ENCODE measurements at places on chromosomes 2 and 18.
A peak's percentile ranks its signal among the peaks of the same experiment; 100 is the strongest.

DNA sequence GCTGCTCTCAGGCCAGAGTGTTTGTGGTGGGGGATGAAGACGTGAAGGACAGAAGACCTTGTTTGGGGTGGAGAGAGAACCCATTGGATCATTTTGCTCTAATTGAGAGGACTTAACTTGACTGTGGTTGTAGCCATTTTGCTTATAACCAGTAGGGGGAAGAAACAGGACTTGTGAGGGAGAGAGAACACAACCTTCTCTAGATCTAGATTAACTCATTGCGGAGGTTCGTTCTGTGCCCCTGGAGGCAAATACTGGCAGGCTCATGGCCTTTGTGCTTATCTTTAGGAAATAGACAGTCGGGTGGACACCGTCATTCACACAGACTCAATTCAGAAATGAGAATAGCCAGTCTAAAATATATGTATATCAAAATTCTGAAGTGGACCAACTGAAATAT is 147.0 kb upstream of the LHCGR start:
- no peak for DNase-seq

GRCh38 chr18:28143725-28144124 is 33.2 kb downstream of the CDH2 start:
- DNase-seq: no peak

GRCh38 chr2:28420722-28421121 is 28.1 kb downstream of the FOSL2 start:
- DNase-seq: no peak

DNA sequence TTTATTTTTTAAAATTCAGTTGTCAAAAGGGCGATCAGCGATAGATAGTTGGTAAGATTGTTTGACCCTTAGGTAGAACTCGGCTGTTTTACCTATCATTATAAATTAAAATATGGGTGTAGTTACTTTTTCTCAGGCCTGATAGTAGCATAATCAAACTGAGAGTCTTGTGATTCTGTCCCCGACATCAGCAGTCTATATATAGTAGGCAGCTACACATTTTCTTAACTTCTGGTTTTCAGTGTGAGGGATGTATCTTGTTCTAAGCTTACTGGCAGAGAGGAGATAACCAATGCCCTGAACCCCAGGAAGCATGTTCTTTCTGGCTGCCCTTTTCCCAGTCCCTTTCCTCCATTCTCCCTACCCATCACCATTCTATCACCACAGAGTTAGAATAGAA is 56.6 kb downstream of the XRCC5 start:
- DNase-seq: no peak

- DNase-seq: no peak
Measured at GRCh38 chr2:99940963-99941362, 201.4 kb downstream of the AFF3 start.

- DNase-seq: no peak
Measured at GRCh38 chr18:60563082-60563481, 190.5 kb upstream of the MC4R start.

GRCh38 chr2:43226558-43226954 is at the start of gene ZFP36L2:
Gene ZFP36L2, minus strand, starts transcription at chr2:43226606. Its CDS starts 291 bp downstream, at chr2:43226315.
- DNase-seq: peak; percentile 93

DNA sequence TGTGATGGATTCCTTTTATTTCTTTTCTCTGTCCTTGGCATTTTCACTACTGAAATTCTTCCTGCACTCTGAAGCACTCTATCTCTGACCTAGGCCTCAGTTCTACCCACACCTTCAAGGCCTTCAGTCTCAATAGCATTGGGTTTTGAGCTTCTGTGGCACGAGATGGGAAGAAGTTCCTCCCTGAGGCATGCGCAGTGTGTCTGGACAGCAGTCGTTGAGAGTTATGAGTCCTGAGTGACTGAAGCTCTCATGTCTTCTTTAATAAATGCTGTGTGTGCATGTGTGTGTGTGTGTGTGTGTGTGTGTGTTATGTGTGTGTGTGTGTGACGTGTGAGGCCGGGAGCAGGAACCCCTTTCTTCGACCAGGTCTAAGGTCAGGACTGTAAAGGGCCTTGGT is 95.8 kb upstream of the DAPL1 start:
- DNase-seq: no peak

DNA sequence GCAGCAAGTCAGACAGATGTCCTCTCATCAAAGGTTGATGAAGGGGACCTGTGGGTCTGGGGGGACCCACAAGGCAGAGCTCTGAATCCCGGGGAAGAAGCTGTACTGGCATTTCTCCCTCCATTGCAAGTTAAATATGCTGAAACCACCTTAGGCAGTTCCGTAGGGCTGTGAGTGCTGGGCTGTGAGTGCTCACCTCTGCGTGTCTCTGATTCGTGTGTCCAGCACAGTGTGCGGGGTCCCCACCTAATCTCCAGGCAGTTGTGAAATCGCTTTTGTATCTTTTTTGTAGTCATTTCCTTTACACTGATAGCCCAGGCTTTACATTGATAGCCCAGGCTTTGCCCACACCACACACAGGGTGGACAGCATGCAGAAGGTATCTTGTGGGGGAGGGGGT is 80.6 kb downstream of the MAP4K4 start:
- no peak for DNase-seq

DNA sequence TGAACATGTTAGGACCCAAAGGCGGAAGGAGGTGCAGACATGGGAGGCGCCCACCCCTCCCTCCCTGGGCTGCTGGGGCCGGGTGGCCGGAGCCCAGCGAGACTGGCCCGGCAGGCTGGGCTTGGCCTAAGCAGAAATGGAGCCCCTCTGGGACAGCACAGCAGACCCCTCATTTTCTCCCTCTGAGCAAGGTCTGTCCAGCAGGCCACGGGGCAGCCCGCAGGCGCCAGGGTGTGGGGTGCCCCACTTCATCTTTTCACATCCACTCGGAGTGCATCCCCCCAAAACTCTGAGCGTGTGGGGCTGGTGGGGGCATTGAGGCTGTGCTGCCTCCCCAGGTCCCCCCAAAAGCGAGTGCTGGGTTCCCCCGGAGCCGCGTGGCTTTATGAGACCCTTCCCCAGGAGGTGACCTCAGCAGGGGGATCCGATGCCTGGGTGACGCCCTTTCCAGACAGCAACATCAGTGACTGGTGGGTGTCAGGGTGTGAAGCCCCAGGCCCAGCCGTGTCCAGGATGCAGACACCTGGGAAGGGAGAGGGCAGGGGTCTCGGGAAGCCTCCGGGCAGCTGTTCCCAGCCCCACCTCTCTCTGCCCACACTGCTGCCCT is 36.7 kb upstream of the GPC1 start:
- DNase-seq: no peak

DNA sequence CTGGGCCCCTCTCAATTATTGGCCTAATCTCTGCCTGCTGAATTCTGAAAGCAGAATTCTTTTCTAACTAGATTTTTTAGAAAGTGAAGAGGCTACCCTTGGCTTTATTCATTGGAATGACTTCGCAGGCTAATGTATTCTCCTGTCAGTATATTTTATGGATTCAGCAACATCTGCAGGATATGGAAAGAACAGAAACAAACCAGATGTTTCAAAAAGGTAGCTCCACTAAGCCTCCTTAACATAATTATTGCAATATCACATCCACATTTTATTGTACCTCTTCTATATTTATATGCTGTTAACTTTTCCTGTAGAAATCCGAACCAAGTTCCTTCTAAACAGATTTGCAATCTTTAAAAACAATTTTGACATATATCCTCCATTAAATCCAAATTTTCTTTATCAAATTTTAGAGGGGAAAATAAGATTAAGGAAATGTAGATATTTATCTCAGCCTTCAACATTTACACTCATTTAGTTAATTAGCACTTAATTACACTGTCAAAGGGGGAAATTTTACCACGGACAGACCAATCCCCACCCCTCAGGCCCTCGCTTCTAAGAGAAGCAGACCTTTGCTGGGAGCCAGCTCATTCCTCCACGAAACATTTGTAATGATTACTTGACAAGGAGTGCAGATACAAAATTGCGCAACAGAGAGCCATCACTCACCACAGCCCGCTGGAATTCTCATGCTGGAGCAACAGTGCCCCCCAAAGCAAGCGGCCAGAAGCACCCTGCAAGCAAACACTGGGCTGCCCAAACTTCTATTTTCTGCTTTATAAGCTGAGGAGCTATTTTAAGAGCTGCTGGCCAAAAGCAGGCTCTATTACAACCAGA is 253.4 kb downstream of the ETAA1 start:
- DNase-seq: peak; percentile 1

- no peak for DNase-seq
Measured at GRCh38 chr18:36695806-36696205, 133.0 kb downstream of the TPGS2 start.

DNA sequence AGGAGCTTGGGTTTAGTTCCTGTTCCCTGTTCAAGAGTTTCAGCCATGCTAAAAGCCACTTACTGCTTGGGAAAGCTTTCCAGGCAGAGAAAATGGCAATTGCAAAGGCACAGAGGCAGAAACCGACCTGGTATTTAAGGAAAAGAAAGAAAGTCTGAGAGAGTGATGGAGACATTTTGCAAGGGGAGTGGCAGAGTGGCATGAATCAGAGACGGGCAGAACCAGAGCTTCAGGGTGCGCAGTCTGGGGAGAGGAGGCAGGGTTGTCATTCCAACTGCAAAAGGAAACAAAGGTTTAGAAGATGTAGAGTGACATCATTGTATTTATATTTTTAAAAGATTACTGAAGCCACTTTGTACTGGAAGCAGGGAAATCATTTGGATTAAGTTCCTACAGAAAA is 14.9 kb upstream of the GNAL start:
- DNase-seq: no peak

- no peak for DNase-seq
Measured at GRCh38 chr2:19321946-19322345, 36.5 kb downstream of the OSR1 start.

- DNase-seq: no peak
Measured at GRCh38 chr2:194465641-194466040, 1191.4 kb upstream of the SLC39A10 start.
